OCI-M1 (cell line): ENCODE measurements at places on chromosomes 2 and 18.
A peak's percentile ranks its signal among the peaks of the same experiment; 100 is the strongest.

DNA sequence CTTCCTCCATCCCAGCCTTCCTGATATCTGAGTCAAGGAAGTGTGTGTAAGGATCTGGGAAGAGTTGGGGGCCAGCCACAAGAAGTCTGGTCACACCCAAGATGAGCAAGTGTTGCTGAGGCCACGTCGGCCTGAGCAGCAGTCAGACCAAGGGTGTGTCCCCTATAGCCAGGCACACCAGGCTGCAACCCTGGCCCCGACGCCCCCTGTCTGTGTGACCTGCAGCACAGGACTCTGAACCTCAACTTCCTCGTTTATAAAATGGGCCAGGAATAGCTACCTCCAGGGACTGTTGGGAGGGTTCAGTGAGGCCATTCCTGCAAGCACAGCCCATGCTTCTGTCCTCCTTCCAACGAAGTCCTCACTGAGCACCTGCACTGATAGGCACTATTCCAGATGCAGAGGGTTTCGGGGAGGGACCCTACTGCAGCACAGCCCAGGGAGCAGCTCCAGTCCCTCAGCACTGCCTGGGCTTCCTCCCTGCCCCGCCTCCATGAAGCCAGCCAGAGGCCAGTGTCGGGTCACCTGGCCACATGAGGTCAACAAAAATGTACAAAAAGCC lies 13.3 kb downstream of the LIMS2 start:
- no peak for DNase-seq

GRCh38 chr2:1375794-1376193 lies 37.5 kb upstream of the TPO start:
- DNase-seq = no peak

DNA sequence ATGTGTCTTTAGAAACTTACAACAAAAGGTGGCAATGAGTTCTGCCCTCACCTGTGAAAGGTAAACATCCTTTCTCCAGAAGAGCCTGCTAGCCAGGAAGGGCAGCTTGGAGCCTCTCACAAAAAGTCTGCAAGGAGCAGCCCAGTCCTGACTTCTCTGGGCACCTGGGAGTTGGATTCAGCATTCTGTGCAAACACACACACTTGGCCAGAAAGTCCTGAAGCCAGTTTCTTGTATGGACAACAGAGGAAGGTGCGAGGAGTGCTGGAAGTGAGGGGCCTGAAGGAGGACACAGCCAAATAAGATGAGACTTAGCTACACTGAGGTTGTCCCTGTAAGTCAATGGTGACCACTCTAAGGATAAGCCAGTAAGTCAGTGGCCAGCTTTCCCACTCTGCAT lies 52.4 kb upstream of the SLC1A4 start:
- DNase-seq = no peak

- no peak for DNase-seq
These were observed 51.6 kb upstream of the RAPH1 start for GRCh38 chr2:203586696-203587095.

DNA sequence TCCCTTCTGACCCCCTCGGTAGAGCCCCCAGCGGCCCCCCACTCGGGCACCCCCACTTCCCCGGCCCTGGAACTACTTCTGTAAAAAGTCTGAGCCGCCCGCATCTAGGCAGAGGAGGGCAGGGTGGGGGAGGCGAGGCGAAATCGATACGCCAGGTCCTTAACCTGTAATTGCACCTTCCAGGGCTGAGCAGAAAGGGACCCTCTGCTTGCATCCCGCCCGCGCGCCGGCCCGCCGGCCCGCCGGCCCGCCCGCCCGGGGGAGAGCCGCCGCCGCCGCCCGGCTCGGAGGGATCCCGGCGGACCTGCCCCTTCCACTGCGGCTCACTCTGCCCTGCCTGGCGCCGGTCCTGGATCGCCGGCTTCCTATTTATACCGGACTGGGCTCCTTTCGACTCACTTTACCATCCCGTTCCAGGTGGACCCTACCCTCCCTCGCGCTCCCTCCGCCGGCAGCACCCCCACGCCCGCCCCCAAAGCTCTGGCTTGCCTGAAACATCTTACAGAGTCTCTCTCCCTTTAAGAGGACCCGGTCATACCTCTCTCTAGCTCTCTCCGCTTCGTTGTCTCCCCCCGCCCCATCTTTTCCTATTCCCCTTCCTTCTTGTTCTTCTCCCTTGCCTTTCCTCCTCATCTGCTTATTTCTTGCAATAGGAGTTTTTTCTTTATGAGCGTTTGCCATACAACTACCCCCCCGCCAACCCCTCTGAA lies 797 bp downstream of the KLHL14 start:
- DNase-seq = no peak

DNA sequence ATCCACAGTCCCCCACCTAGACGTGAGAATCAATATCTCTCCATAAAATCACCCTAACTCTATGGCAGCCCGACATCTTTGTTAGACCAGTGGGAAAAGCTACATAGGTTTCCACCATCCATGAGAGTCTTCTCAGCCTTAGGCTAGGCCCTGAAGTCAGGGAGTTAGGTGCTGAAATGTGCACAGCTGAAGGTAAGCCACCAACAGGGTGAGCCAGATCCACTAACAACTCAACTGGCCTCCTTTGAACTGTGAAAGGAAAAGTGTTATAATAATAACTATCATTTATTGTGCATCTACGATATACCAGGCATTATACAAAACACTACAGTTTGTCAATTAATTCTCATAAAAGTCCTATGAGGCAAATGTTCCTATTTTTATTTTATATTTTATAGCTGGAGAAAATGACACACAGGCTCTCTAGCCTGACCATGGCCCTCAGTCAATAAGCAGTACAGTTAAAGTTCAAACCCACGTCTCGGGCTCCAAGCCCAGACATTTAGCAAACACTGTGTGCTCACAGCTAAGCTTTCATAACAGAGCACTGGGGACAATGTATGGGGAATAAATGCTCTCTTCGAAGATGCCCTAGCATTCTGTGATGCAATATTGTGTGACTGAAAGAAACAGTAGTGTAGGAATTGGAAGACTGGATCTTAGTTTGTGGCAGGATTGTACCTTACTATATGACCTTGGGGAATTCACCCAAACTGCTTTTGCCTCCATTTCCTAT lies 11.2 kb upstream of the CYP27C1 start:
- no peak for DNase-seq

- DNase-seq = peak; percentile 10
These were observed 155.4 kb downstream of the MAP2 start for GRCh38 chr2:209579230-209579749.

GRCh38 chr2:112542123-112542983 lies at the start of gene POLR1B:
TSS of gene POLR1B (plus strand) at chr2:112542465. CDS start at chr2:112542495, 30 bp downstream.
- DNase-seq = peak; percentile 93
